ENCODE measurements at places on chromosomes 12 and 14. TPM values are rescaled to one million over a fixed set of nuclear protein-coding genes. Genes with fewer than 3 reads are reported as not detected.

Gene NXPH4
- total RNA-seq: 0.24 TPM

DNA sequence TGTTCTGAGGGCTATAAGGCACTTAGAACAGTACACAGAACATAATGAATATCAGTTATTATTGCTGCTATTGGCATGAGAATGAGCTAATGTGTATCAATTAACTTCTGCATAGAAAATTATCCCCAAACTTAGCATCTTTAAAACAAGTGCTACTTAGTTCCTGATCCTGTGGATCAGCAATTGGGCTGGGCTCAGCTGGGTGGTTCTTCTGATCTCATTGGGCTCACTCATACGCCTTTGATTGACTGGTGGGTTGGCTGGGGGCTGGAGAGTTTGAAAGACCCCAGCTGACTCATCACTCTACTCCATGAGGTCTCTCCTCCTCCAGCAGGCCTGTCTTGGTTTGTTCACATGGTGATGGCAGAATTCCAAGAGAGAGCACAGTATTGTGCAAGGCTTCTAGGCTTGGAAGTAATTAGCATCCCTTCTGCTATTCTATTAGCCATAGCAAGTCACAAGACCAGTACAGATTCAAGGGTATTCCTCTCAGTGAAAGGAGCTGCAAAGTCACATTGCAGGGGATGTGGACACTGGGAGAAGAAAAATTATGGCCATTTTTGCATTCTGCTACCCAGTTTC is 27.2 kb upstream of the HSPB8 start:
- DNase-seq: no peak

DNA sequence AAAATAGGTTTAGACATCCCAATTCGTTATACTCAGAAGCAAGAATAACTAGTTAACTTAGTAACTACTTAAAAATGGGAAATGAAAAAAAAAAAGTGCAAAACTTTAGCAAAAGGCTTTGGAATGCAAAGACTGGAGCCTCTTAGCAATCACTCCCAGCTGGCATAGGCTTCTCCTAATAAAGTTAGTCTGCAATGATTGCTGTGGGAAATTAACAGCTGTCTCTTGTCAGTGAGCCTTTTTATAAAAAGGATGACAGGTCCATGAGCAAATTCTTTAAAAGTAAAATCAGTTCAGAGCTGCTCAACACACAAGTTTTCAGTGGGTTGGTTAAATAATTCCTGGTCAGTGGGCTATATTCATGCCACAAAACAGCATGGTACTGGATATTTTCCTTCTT is 7.4 kb upstream of the SYCP3 start:
- DNase-seq: no peak

DNA sequence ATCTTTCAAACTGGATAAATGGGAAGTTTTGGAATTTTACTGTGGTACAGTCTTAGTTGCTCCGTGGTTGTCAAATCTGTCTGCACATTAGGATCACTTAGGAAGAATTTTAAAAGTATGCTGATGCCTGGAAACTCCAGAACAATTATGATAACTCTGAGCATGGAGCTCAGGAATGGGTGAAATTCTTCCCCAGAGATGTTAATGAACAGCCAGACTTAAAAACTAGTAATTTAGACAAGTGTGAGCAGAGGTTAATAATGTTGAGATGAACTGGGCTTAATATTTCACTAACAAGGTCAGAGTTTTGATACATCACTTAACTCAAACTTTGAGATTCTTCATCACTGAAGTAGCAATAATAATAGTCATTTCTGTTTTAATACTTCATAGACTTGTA is 94.5 kb downstream of the NTS start:
- no peak for DNase-seq

- peak; percentile 57 for DNase-seq
Measured at GRCh38 chr12:5965950-5966383, 20.9 kb upstream of the ANO2 start.
